H1 (cell line): ENCODE measurements at places on chromosomes 11 and 22. TPM values are rescaled to one million over a fixed set of nuclear protein-coding genes. Genes with fewer than 3 reads are reported as not detected.

- no peak overlapping the region for H3K27ac ChIP-seq
- DNase-seq, result no peak
- peaks cover 6% of the 10 kb centered on the region for H3K27me3 ChIP-seq
- no peaks in the 10 kb centered on the region for H3K4me1 ChIP-seq
- no peak overlapping the region for H3K4me3 ChIP-seq
Observed at GRCh38 chr22:22878801-22879674, 8.6 kb upstream of the IGLL5 start.

DNA sequence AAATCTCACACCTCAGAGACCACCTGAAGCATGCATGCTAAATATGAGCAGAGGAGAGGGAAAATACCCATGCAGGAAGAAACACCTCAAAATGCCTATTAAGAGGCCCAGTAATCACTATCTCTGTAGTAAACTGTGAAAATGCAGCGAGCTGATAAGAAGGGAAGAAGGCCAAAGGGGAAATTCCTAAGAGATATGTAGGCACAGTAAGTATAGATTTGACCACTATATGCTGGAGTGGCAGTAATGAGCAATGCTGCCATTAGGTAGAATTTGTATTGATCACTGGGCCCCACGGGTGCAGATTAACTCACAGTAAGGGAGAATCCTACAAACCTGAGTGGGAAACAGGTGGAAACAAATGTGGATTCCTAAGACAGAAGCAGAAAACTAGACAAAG lies 1813.1 kb upstream of the RAG2 start:
- no peaks in the 10 kb centered on the region for H3K4me1 ChIP-seq
- no peaks in the 10 kb centered on the region for H3K36me3 ChIP-seq
- DNase-seq, result no peak
- H3K4me3 ChIP-seq, result no peak overlapping the region
- H3K27me3 ChIP-seq, result no peaks in the 10 kb centered on the region

DNA sequence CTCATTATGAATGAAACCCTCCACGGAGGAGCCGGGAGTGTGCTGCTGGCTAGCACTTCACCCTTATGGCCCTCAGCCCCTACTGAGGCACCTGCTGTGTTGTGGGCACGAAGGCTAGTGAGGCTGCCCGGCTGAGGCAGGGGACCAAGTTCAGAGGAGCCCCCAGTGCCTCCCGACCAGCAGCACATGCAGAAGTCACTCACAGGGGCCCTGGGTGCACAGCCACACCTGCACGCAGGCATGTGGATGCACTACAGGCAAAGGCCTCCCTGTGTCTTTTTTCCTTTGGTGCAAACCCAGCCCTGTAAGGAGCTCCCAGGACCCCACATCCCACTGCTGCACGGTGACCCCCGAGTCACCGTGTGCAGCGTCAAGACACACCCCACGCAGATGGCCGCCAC lies 261.5 kb downstream of the BRD1 start:
- peak; percentile 28 for DNase-seq
- H3K36me3 ChIP-seq, result no peaks in the 10 kb centered on the region
- H3K27me3 ChIP-seq, result no peaks in the 10 kb centered on the region
- H3K4me1 ChIP-seq, result no peaks in the 10 kb centered on the region
- no peak overlapping the region for H3K27ac ChIP-seq

The OR10A2 gene
- total RNA-seq, result not detected in 2 replicates

DNA sequence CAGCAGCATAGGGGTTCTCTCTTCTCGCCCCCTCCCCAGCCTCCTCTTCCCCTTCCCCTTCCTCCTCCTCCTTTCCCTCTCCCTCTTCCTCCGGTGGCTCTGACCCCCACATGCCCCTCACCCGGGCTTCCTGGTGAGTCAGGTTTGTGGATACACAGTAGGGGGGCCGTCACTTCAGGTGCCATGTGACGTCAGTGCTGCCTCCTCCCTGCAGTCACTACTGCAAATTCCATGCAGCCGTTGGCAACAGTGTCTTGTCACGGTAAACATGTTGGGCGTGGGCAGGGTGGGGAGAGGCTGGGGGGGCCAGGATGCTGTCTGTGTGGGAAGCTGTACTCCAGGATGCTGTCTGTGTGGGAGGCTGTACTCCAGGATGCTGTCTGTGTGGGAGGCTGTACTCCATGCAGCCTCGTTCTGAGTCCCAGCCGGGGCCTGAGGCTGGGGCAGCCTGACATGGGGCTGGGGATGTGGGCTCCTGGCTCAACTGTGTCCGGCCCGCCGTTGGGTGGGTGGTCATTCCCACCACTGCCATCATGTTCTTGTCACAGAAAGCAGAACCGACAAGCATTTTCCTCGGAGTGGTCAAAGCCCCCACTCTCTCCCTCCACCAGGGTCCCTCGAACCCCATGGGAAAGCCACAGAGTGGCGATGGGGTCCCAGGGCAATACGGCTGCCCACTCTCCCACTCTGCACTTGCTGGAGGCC lies 2.4 kb upstream of the MUC2 start:
- H3K4me1 ChIP-seq, result peaks cover 3% of the 10 kb centered on the region; the same call in 1 of the 2 replicates
- no peak for DNase-seq
- no peaks in the 10 kb centered on the region for H3K27me3 ChIP-seq

The TMEM151A gene
- total RNA-seq, result 2.4 and 3.2 TPM in 2 replicates

- DNase-seq, result no peak
- H3K36me3 ChIP-seq, result no peaks in the 10 kb centered on the region
- no peaks in the 10 kb centered on the region for H3K4me1 ChIP-seq
- H3K4me3 ChIP-seq, result no peak overlapping the region
- H3K27ac ChIP-seq, result no peak overlapping the region
- H3K27me3 ChIP-seq, result no peaks in the 10 kb centered on the region
Observed at GRCh38 chr11:128917144-128917724, 25.4 kb downstream of the TP53AIP1 start.

The RTN4RL2 gene
- total RNA-seq, result 23.7 and 24.4 TPM in 2 replicates

DNA sequence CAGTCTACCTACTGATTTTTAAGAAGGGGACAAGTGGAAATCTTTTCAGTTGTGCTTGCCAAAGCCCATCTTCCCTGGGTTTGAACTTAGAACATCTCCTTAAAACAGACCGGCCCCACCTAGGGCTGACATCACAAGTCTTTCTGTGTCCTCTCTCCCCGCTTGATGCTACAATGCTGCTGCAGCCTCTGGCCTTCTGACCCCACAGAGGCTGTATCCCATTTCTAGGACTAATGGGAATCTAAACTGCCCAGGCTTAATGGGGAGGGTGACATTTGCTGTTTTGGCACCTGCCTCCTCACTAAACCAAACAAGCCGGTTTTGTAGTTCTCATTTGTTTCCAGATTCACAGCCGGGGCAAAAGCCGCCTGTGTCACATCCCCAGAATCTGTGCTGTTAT lies 121.3 kb upstream of the CADM1 start:
- H3K27me3 ChIP-seq, result no peaks in the 10 kb centered on the region
- no peaks in the 10 kb centered on the region for H3K36me3 ChIP-seq

The HORMAD2 gene
- total RNA-seq, result not detected in 2 replicates

The PRG3 gene
- total RNA-seq, result not detected in 2 replicates

The SESN3 gene
- total RNA-seq, result 29.8 and 31.1 TPM in 2 replicates

The MOGAT2 gene
- total RNA-seq, result not detected in 2 replicates

GRCh38 chr11:71322192-71322735 lies 69.9 kb upstream of the SHANK2 start:
- H3K27me3 ChIP-seq, result no peaks in the 10 kb centered on the region
- no peak overlapping the region for H3K4me3 ChIP-seq
- DNase-seq, result no peak
- no peaks in the 10 kb centered on the region for H3K36me3 ChIP-seq
- H3K4me1 ChIP-seq, result no peaks in the 10 kb centered on the region
